ENCODE measurements at places on chromosomes 2 and 18. TPM values are rescaled to one million over a fixed set of nuclear protein-coding genes. Genes with fewer than 3 reads are reported as not detected.
A peak's percentile ranks its signal among the peaks of the same experiment; 100 is the strongest.

- DNase-seq = no peak
Measured at GRCh38 chr2:151844211-151844896, 16.1 kb upstream of the ARL5A start.

DNA sequence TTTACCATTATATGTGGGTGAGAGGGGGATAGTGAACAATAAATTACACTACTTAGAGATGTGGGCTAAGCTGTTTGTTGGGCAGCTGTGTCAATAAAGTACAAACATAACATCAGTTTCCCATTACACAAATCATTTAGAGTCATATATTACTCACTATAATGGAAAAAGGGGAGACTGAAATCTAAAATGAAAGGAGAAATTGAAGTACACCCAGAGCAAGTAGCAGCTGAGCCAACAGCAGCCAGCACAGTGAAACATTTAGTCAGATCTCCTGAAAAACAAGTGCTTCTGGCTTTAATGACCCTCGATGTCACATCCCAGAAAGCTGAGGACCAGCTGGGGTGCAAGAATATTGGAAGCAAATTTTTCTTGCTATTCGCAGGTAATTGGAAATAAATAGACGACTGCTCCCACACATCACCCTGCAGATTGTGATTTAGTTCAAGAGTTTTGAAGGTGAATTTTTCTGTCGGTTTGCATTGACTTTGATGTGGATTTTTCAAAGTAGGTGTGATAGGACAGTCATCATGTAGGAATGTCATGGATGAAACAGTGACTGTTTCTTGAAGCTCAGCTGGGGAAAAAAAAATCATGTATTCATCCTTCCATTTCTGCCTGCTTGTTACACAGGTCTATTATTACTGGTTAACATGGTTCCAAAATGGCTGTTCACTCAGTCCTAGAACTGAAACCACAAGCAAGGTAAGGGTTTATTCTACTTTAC, 1607.3 kb upstream of the CELF4 start:
- no peak for DNase-seq

DNA sequence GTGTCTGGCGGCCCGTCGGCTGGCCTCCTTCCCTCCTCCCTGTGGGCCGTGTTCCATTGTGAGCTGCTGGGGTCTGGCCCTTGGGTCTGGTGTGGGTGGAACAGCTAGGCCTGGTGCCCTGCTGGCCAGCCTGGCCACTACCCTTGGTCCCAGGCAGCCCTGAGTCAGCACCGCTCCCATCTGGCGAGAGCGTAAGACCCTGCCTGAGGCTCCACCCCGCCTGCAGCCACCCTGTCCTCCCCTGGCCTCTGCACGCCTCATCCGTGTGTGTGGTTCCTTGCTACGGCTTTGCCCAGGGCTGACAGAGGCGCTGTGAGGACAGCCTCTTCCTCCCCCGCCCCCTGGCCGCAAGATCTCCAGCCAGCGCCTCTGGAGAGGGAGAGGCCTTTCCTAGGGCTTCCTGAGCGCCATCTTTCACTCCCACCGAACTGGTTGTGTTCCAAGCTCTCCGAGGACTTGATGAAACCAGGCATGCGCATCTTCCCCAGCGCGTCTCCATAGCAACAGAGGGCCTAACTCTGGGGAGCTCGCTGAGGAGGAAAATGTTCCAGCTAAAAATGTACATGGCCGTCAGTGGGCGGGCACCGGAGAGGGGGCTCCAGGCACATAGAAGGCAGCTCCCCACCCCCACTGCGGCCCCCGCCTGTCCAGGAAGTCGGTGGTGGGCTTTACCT, 83.0 kb downstream of the STPG4 start:
- peak; percentile 51 for DNase-seq

GRCh38 chr2:186256540-186256939, 229.5 kb upstream of the ZC3H15 start:
- DNase-seq = peak; percentile 13

Gene RND3
- total RNA-seq = 451 TPM

DNA sequence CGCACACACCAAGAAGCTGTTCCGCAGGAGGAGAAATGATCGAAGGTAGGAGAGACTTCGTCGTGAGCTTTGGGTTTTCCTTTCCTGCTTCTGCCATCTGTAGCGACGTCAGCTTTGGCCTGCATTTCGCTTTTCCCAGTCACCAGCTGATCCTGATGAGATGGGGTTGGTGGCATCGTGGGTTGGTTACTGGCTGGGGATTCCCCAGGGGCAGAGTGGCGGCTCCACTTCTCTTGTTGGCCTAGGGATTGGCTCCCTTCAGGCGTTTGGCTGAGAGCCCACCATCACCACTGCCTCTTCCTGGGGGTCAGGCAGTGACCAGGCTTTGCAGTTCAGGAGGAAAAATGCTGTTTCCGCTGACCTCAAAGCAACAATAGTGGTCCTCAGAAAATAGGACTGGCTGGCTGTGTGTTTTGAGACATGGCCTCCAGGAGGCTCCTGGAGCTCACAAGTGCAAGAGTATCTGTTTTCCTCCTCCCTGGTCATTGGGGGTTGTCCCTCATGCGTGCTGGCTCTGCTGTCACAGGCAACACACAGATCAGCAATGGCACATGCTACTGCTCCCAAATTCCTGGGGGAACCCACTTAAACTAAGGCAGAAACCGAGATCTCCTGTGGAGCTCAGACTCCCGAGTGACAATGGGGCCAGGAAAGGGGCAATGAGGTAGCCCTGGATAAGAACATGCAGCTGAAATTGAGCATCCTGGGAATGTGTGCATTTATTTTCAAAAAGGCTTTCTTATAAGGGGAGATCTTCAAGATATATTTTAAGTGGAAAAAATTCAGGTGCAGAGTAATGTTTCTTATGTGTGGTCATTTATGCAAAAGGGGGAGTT, 173.0 kb downstream of the CTIF start:
- DNase-seq = peak; percentile 48

Gene FBLN7
- 1.9 TPM for total RNA-seq

- no peak for DNase-seq
Measured at GRCh38 chr2:47034973-47035609, 119.5 kb upstream of the MCFD2 start.

- no peak for DNase-seq
Measured at GRCh38 chr2:191296083-191297006, 51.1 kb downstream of the MYO1B start.

- DNase-seq = no peak
Measured at GRCh38 chr2:163737190-163737439, 1.3 kb upstream of the FIGN start.

- DNase-seq = no peak
Measured at GRCh38 chr2:10831400-10831985, 18.9 kb upstream of the PDIA6 start.

DNA sequence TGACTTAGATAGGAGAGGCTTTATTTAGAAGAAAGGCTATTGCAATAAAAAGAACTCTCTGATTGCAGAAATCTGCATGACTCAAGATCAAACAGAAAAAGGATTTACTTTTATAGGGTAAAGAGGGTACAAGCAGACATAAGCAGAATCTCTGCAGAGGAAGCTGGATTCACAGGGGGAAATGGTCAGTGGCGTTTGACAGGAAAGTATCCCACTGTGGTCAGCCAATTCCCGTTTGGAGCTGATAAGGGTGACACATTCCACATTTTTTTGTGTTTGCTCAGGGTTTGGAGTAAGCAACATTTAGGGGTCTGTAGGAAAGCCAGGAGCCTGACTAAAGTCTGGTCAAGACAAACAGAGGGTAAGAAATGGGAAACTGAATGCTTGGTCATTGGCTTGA, 23.9 kb upstream of the SCYGR5 start:
- no peak for DNase-seq

Gene METAP1D
- 5.8 TPM for total RNA-seq

DNA sequence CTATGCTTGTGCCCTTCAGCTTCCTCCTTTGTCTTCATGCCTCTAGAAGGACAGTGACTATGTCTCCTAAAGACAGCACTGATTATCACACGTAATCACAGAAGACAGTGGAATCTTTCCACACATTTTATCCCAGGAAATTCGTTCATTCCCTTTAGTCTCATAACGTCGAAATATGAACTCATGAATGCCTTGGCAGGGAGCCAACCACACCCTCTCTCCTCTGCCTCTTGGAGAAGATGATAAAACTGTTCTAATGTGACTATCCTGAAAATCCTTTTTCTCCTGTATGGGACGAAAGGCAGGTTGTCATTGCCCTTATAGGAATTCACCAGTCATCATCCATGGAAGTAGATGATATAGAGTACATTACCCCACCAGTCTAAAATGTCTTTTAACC, 726.6 kb upstream of the FANCL start:
- DNase-seq = no peak

DNA sequence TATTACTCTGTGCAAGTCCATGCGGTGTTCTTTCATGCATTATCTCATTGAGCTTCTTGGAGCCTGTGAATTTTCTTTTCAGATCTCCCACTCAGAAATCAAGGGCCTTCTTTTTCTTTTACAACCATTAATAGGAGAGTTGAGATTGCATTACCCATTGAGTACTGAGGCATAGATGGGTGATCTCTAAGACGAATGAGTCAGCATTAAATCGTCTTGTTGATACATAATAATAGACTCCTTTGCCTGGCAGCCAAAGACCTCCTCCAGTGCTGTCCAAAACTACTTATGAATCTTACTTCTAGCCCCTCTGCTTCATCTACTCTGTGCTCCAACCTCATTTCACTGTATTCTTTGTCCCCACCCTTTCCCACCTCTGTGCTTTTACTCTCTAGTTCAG, 180.5 kb downstream of the AGPS start:
- no peak for DNase-seq

DNA sequence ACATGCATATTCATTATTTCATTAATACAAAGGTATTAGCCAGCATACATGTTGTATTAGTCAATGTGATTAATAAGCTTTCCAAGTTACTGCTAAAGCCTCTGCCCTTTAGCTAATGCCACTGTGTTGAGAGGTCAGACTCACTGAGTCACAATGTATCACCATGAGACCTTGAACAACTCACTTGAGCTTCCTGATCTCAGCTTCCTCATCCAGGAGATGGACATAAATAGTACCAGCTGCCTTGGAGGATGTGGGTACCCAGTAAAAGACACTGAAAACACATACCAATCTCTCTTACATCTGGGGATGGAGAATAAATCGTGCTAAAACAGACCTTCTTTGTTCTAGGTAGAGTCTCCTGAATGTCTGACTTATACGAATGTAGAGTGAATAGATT, 224.6 kb downstream of the EPHA4 start:
- peak; percentile 72 for DNase-seq

Measured in HFFc6 (cell line).